Stimulated activated CD8-positive, alpha-beta memory T cell treated with anti-CD3 and anti-CD28 coated beads, Interleukin-7, amount 100 ng/mL, for 48 hours (primary cell): ENCODE measurements at places on chromosomes 11 and 22.

- no peak for DNase-seq
These were observed 296.6 kb downstream of the LUZP2 start for GRCh38 chr11:24793479-24793878.

DNA sequence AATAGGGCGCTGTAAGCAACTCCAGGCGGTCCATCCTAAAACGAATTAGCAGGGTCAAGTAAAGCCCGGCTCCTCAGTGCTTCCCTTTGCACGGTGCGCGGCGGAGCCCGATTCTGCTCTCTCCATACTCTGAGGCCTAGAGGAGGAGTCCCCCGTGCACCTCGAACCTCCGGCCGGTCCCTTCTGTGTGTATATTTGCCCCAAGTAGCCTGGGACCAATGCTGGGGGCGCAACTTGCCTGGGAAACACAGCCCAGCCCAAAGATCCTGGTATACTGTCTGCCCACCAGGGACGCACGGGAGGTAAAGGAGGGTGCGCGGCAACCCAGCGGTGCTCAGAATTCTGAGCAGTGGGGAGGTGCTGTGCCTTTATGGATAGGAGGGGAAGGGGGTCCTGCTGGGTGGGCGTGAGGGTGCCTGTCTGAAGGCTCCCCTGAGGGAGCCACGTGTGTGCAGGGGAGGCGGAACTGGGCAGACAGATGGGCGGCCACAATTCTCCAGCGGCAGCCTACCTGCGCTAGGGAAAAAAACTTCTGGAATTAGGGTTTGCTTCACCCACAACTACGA, 4.8 kb upstream of the TBX1 start:
- no peak for DNase-seq

DNA sequence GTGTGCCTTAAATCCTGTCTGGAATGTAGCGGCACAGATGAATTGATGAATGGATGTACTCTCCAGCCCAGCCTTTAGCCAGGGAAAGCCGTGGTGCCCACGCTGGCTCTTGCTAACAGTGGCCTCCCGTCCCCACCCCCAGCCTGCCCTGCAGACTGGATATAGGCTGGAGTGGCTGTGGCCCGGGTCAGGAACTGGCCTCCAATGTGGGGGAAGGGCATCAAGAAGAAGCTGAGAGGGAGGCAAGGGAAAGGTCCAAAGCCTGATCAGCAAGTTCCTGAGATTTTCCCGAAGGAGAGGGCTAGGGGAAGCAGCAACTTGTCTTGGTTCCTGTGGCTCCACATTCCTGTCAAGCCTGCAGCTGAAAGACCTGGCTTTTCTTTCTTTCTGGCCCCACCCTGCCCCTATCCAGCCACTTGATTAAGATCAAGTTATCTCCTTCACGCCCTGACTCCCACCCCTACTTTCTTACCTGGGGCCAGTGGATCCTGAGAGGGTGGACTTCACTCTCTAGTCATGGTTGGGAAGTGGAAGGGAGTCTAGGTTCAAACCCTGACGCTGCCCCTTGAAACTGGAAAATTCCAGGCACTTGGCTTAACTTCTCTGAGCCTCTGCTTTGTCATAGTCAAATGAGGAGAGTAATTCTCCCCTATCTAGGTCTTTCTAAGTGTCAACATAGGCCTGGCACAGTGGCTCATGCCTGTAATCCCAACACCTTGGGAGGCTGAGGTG, 11.0 kb upstream of the MICALL1 start:
- no peak for DNase-seq

GRCh38 chr11:35619116-35619854, 1.0 kb downstream of the FJX1 start:
- no peak for DNase-seq

- no peak for DNase-seq
These were observed 12.9 kb upstream of the FAT3 start for GRCh38 chr11:92211576-92212167.

DNA sequence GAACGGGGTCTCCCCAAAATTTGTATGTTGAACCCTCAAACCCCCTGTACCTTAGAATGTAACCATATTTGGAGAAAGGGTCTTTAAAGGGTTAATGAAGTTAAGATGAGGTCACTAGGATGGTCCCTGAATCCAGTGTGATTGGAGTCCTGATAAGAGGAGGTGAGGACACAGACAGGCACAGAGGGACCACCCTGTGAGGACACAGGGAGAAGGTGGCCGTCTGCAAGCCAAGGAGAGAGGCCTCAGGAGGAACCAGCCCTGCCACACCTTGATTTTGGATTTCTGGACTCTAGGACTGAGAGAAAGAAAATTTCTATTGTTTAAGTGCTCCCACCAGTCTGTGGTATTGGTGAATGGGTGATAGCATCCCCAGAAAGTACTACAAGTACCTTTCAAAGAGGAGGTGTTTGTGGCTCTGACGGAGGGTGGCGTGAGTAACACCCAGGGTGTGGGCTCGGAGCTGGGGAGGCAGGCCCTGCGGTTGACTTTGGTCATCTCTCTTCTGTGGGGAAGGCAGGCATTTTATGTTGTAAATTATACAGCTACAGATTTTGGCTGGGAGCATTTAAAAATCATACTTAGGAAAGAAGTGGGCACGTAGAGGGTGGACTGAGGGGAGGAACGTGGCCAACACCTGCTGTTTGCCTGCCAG, 13.8 kb downstream of the MRGPRF start:
- no peak for DNase-seq

- no peak for DNase-seq
These were observed 466.3 kb downstream of the GUCY1A2 start for GRCh38 chr11:106551744-106552673.

GRCh38 chr11:3972431-3972830, 117.0 kb downstream of the STIM1 start:
- DNase-seq, result no peak

DNA sequence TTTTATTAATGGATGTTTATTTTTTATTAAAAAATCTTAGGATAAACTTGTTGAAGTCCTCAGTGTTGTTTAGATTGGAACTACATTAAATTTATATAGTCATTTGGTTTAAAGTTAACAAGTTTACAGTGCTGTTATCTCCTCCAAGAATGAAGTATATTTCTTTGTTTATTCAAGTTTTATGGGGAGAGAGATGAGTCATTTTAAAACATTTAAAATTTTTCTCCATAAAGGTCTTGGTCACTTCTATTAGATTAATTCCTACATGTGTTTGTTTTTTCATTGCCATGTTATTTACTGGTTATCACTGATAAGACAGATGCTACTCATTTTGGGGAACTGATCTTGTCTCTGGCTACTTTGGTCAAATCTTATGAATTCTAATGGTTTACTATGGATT, 429.6 kb downstream of the METTL15 start:
- no peak for DNase-seq

GRCh38 chr22:49137206-49137840, 690.4 kb downstream of the BRD1 start:
- no peak for DNase-seq

- peak; percentile 29 for DNase-seq
These were observed 56.0 kb downstream of the PACS1 start for GRCh38 chr11:66126064-66126463.

DNA sequence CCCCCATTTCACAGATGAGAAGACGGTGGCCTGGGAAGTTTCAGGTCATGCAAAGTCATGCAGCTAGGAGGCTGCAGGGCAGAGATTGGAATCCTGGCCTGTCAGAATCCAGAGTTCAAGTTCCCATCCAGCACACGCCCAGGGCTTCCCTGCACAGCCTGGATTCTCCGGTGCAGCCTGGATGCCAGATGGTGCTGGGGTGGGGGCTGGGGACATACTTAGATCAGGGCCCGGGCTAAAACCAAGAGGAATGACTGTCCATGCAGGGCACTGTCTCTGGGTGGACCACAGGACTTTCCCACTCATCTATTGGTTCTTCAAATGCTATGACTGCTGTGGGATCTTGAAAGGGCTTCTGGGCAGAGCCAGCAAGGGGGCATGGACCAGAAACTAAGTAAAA, 24.6 kb downstream of the LMO1 start:
- no peak for DNase-seq

DNA sequence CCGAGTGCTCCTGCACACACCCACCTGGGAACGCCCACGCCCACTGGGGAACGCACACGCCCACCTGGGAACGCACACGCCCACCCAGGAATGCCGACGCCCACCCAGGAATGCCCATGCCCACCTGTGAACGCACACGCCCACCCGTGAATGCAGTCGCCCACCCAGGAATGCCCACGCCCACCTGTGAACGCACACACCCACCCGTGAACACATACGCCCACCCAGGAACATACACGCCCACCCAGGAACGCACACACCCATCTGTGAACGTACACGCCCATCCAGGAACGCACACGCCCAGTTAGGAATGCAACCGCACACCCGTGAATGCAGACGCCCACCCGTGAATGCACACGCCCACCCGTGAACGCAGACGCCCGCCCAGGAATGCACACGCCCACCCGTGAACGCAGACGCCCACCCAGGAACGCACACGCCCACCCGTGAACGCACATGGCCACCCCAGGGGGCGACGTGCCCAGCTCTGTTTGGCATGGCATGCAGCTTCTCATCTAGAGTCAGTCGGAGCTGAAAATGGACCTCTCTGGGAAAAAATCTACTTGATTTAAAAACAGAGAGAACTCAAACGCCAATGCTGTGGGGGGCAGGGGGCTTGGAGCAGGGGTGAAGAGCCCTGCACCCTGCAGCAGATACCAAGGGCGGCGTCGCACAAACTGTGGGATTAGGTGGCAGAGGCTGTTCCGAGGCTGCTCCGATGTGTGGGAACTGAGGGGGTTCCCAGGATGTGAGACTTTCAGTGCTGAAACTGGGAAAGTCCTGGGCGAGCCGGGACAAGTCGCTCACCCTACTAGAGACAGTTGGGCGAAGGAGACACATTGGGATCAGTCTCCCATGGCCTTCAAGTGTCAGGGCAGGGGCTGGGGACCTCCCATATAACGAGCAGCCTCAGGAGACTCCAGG, 83.3 kb downstream of the MYEOV start:
- no peak for DNase-seq

DNA sequence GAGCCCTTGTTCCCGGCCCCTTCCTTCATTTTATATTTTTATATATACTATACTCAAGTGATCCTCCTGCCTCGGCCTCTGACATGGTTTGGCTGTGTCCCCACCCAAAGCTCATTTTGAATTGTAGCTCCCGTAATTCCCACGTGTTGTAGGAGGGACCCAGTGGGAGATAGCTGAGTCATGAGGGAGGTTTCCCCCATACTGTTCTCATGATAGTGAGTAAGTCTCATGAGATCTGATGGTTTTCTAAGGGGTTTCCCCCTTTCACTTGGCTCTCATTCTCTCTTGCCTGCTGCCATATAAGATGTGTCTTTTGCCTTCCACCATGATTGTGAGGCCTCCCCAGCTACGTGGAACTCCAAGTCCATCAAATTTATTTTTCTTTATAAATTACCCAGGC, 7.2 kb upstream of the ZNF280A start:
- no peak for DNase-seq

DNA sequence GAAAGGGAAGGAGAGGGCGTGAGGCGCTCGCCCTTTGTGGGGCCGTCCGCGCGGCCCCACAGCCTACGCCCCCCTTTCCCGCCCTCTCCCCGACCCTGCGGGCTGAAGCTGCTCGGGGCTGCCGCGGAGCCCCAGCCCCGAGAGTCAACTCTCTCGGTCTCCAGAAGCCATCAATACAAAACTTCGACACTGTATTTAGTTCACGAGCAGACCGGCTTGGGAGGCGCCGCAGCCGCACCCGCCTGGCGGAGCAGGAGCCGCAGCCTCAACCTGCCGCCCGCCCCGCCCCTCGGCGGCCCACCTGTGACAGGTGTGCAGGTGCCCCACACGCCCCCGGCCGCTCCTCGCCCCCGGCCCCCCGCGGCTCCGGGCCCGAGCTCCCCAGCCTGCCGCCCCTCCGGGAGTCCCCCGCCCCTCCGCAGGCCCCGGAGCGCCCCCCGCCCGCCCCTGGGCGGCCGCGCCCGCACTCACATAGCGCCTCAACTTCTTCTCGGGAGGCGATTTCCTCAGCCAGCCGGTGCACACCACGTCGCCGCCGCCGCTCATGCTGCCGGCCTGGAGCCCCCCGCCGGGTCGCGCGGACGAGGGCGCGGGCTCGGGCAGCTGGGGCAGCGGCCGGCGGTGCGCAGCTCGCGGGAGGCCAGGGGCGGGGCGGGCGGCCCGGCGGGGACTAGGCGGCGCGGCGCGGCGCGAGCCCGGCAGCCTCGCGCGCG, at the start of gene GAB2:
TSS of gene GAB2 (minus strand) at position 646 of the 713 bp plus-strand sequence. CDS start at position 546, 100 bp downstream.
- DNase-seq, result no peak

GRCh38 chr11:48384670-48385069, 18.4 kb upstream of the OR4C5 start:
- DNase-seq, result no peak

DNA sequence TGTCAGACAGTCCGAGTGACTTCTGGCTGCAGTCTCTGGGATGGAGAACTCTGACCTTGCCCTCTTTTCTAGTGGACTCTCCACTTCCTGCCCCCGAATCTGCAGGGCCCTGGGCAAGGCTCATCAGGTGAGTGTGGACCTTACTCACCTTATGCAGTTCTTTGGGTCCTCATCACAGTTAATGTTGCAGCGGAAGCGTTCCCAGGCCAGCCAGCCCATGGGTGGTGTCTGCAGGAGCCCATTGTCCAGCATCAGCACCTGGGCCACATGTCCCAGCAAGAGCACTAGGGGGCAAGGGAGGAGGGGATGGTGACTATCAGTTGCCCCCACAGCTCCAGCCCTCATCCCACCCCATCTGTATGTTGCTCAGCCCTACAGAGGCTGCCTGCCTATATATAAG, 2.3 kb downstream of the NAGA start:
- no peak for DNase-seq

DNA sequence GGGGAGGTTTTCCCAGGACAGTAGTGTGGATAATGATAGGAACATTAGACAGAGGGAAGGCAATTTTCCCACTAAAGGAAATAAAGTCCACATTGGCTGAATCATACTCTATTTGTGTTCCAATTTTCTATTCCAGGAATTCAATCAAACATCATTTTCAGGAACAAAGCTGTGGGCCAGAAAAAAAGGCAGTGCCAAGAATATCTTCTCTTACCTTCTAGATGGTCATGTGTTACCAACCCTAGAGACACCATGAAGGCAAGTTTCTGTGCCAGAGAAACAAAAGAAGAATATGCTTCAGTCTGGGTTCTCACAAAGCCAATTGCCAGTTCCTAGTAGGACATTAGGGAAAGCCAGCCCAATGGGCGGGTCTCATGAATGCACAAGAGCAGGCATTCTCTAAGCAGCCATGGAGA, 27.5 kb downstream of the LARGE2 start:
- DNase-seq, result no peak

- no peak for DNase-seq
These were observed 4.2 kb downstream of the USP2 start for GRCh38 chr11:119377112-119377901.

DNA sequence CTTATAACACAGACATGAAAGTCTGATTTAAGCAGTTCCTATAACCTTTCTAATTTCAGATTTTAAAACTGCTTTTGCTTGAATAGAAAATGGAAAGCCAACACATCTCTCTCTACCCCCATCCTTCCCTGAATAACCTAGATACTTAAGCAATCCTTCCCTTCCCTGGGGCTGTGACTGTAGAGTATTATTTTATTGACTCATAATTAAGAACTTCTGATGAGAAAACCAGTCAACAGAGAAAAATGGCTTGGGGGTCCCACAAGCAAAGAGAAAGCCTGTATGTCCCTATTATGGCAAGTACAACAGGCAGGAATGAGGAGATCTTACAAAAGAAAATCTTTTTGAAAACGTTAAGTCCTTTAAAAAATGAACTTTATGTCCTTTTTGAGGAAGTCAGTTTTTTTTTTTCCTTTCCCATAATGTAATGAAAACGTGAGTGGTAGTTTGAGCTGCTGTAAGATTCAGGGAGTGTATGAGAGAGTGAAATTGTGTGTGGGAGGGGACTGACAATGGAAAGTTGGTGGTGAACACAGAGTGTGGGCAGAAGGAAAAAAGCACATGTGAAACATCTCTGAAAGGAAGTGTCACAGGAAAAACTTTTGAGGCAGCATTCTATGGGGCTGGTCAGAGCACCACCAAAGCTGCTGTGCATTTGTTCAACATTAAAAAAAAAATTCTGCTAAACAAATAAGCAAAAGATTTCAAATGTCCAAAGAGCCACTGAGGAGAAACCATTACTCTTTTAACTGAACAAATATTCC, 154.6 kb downstream of the MAML2 start:
- DNase-seq, result no peak
